ENCODE measurements at places on chromosomes 13 and 19.

- no peak for DNase-seq
Measured at GRCh38 chr19:39195755-39196154, 1.0 kb upstream of the NCCRP1 start.

GRCh38 chr13:101767131-101767530, 314.7 kb downstream of the ITGBL1 start:
- DNase-seq, result no peak

DNA sequence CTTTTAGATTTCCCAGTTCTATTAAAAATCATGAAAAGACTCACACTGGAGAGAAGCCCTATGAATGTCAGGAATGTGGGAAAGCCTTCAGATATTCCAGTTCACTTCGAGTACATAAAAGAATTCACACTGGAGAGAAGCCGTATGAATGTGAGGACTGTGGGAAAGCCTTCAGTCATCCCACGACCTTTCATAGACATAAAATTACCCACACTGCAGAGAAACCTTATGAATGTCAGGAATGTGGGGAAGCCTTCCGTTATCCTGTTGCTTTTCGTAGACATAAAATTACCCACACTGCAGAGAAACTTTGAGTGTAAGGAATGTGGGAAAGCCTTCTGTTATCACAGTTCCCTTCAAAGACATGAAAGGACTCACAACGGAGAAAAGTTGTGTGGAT, 55.2 kb downstream of the ZNF627 start:
- DNase-seq, result no peak

GRCh38 chr19:43468354-43469159, 3.1 kb upstream of the LYPD3 start:
- DNase-seq, result no peak

GRCh38 chr13:48403151-48403631, 9.7 kb downstream of the LPAR6 start:
- DNase-seq, result no peak

DNA sequence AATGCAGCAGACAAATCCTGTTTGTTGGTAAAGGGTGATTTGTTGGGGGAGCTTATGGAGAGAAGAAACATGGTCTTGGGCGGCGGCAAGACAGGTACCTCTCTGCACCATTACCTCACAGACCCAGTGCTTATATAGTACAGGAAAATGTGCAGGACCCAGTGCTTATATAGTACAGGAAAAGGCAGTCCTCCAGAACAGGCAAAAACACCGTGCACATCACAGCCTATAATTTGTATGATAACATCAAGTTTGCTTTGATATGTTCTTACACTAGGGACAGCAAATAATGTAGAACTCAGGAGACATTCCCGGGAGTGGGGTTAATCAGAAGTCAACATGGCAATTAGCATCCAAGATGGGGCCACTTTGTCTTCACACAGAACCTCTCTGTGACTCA, 20.9 kb downstream of the VAV1 start:
- DNase-seq, result no peak

- DNase-seq, result no peak
Measured at GRCh38 chr13:94138831-94139230, 340.7 kb downstream of the DCT start.

GRCh38 chr19:13079542-13079986, 23.1 kb downstream of the LYL1 start:
- DNase-seq, result no peak

GRCh38 chr13:26585136-26585535, 27.7 kb downstream of the WASF3 start:
- no peak for DNase-seq

DNA sequence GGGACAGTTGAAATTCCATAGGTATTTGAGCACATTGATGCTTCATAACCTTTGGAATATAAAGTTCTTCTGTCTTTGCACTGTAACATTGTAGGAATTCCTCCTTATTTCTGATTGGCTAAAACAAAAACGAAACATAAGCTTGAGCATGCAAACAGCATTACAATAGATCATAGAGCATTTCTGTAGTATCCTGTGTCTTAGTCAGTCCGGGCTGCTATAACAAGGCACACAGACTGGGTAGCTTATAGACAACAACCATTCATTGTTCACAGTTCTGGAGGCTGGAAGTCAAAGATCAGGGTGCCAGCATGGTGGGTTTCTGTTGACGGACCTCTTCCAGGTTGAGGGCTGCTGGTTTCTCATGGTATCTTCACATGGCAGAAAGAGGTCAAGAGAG, 188.7 kb upstream of the SOX21 start:
- no peak for DNase-seq

DNA sequence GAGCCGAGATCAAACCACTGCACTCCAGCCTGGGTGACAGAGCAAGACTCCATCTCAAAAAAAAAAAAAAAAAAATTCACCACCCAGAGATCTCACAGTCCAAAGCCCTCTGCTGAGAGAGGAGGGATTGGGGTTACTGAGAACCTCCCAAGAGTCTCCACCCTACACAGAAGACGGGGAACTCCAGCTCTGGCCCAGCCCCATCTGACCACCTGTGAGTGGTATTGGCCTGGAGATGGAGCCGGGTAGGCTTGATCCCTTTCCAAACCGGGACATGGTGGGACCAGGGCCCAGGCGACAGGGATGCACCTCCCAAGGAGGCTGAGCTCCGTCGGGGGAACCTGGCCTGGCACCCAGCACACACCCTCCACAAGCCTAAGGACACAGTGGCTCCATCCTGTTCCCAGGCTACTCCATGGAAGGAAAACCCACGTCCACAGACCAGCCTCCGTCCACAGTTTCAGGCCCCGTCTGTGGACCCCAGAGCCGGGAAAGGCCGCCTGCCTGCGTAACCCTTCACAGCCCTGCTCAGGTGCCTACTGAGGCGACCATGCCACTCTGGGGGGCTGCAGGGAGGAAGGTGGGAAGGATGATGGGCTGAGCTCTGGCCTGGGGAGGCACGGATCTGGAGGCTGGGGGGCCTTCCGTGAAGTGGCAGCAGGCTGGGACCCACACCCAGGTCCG, 1.8 kb downstream of the TMEM259 start:
- no peak for DNase-seq

DNA sequence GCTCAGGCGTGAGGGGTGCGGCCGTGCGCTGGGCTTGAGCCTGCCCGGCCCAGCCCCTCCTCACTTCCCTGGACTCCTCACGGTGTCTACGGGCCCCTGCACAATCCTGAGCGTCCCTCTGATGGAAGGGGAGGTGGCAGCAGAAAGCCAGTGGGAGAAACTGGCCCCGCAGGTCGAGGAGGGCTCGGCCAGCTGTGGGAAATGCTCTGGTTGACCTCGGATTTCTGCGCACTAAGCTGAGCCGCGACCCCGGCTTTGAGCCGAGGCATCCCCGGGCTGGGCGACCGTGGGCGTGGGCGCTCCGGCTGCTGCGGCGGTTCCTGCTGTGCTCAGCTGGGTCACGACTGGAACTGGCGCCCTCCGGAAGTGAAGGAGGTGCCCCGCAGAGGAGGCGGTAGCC, 70.1 kb downstream of the ZNF208 start:
- DNase-seq, result no peak

- DNase-seq, result no peak
Measured at GRCh38 chr19:18440415-18440877, 2.5 kb upstream of the ISYNA1 start.

DNA sequence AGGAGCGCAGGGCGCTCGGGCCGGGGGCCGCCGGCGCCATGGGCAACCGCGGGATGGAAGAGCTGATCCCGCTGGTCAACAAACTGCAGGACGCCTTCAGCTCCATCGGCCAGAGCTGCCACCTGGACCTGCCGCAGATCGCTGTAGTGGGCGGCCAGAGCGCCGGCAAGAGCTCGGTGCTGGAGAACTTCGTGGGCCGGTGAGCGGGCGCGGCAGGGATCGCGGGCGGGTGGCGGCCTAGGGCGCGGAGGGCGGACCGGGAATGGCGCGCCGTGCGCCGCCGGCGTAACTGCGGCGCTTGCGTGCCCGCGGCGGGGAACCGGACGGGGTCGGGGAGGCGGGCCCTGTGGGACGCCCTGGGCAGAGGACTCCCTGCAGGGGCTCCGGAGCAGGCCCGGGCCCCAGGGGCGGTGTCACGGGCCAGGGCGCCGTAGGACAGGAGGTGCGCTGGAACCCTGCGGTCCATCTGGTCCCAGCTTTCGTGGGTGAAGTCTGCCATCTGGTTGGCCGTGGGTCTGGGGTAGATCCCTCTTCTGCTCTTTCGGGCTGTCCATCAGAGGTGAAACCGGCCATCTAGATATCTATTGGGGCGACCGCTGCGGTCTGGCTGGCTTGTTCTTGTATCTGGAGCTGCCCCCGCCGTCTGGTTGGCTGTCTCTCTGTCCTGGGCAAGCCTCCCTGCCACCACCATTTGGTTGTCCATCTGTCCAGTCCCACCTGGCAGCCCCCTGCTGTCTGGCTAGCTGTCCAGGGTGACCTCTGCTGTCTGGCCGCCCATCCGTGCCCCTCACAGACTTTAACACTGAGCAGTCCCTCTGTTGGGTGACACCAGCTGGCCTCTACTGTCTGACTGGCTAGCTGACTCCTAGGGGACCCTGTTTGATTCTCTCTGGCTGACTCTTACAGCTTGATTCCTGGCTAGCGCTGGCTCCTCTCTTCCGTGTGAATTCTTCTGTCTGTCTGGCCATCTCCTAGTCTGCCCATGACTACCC, 622 bp downstream of the DNM2 start:
- DNase-seq, result no peak

- no peak for DNase-seq
Measured at GRCh38 chr13:75752826-75753225, 116.7 kb downstream of the LMO7 start.

GRCh38 chr19:39111593-39112199, 13.9 kb upstream of the PAK4 start:
- no peak for DNase-seq

DNA sequence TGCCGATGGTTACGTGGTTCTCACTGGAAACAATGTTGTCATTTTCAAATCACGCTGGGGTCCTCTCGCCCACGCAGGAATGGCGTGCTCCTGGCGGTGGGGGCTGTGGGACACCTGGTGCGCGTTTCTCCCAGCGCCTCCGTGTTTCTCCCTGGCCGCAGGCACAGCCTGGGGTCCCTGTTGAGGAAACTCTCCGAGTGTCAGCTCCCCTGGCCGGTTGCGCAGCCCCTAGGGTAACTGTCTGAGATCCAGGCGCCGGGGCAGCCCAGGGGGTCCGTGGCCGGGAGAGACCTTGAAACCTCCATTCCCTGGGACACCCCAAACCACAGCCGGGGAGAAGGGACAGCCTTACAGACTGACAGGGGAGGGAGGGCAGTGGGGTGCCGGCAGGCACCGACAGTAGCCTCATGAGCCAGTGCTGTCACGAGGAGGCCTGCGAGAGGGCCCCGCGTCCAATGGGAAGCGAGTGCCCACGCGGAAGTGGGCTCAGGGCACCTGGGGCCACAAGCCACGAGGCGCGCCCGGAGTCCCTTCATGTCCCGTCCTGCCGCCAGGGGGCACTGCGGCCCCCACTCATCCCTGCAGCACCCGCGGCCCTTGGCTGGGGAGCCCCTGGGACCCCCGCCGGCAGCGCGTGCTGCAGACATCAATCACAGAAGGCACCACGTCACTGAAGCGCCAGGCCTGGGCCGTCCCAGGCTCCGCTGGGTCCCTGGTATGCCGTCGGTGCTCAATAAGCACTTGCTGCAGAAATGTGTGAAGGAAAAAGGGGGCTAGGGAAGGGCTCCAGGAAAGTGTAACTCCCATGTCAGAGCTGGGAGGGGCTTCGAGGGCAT, 9.5 kb downstream of the ADAMTSL5 start:
- no peak for DNase-seq

DNA sequence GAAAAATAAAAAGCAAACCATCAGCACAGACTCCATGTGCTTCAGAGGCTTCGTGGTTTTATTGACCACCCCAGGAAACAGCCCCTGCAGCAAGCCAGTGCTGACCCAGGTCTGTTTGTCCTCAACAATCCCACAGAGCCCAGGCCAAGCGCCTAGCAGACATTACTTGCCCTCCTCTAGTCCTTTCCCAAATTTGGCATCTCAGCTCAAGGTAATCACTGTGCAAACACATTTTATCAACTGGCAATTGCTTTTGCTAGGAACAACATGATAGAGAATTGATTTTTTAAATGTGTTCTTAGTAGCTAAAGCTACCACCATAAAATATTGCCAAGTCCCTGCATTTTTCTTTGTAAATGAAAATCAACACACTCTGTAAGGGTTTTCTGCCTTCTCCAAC, 121.8 kb downstream of the STOML3 start:
- no peak for DNase-seq

DNA sequence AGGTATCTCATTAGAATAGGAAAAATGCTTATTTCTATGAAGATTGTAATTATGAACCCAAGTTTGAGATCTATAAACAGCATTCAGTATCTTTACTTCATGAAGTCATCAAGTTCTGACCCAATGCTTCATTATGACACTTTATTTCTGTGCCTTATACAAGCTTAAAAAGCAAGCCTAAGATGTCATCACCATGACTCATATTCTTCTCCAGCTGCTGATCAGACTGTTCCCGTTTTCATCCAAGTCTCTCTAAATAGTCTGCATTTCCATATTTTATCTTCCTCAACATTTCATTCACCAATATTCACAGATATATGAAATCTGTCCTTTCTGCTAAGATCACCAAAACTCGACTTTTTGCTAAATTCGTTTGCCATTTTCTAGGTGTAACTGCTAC, 1247.2 kb upstream of the PRR20A start:
- no peak for DNase-seq

DNA sequence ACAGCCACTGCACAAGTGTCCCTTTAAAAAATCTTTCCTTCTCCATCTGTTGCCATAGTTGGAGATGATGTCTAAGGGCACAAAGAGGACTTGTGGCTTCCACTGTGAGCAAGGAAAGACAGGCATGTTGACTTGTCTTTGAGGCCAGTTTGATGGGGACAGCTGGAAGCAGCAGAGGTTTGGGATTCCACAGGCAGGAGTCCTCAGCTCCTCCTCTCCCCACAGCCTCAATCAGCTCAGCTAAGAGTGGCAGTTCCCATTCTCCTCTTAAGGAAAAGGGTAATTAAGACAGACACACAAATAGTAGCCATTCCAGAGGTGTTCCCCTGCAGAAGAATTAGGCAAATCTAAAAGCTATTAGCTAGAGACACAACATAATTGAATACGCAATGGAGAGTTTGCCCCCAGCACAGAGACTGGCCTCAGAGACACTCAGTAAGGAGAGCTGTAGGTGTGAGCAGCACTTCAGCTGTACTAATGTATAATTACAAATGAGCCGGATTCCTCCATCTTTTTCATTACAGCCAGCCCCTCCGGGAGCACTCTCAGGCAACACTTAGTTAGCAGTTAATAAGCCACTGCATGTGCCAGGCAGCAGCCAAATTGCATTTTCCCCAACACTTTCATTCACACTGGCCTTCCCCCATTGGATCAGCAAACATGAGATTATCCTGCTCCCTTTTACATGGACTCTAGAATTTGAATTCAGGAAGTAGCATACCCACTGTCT, 434.0 kb downstream of the FOXO1 start:
- DNase-seq, result no peak

- DNase-seq, result no peak
Measured at GRCh38 chr19:43534816-43535761, 2.1 kb downstream of the ZNF575 start.

- no peak for DNase-seq
Measured at GRCh38 chr13:99959540-99960230, 11.9 kb downstream of the ZIC5 start.

Measured in retinal pigment epithelial cell (primary cell).